Muscle of arm (tissue), 14 donors: ENCODE measurements at places on chromosomes 3 and 15. TPM values are rescaled to one million over a fixed set of nuclear protein-coding genes. Genes with fewer than 3 reads are reported as not detected.

DNA sequence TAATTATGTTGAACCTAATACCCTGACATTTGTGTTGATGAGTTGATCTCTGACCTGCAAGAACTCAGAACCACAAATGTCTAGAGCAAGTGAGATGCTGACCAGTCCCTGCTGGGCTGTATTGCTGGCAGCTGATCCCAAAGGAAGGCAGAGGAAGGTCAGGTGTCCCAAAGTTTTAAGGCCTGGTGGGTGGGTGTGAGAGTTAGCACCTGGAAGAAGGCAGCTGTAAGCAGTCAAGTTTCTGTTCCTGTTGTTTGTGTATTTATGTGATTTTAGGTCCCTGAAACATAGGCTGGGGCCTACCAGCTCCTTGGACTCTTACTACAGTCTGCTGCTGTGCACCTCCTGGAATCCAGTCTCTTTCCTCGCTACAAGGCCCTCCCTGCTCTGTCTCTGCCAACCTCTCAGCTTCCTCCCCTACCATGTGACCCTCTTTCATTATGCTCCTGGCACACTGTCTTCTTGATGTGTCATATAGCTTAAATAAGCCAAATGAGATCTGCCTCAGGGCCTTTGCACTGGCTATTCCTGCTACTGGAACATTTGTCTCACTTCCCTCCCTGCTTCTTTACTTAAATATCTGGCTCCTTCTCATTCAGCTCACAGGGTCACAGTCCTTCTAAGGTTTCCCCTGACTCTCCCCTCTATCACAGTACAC is 31.0 kb upstream of the ATOSA start:
- no peak for DNase-seq

FAM227B gene
- polyA plus RNA-seq: 8.2 TPM

GRCh38 chr3:72081471-72082185 is 296.7 kb upstream of the PROK2 start:
- DNase-seq: no peak

XRN1 gene
- polyA plus RNA-seq: 25.5 TPM

- no peak for DNase-seq
These were observed 70.9 kb downstream of the DCUN1D1 start for GRCh38 chr3:182909318-182910040.

- no peak for DNase-seq
These were observed 1.1 kb downstream of the CMTM8 start for GRCh38 chr3:32239307-32240158.

DNA sequence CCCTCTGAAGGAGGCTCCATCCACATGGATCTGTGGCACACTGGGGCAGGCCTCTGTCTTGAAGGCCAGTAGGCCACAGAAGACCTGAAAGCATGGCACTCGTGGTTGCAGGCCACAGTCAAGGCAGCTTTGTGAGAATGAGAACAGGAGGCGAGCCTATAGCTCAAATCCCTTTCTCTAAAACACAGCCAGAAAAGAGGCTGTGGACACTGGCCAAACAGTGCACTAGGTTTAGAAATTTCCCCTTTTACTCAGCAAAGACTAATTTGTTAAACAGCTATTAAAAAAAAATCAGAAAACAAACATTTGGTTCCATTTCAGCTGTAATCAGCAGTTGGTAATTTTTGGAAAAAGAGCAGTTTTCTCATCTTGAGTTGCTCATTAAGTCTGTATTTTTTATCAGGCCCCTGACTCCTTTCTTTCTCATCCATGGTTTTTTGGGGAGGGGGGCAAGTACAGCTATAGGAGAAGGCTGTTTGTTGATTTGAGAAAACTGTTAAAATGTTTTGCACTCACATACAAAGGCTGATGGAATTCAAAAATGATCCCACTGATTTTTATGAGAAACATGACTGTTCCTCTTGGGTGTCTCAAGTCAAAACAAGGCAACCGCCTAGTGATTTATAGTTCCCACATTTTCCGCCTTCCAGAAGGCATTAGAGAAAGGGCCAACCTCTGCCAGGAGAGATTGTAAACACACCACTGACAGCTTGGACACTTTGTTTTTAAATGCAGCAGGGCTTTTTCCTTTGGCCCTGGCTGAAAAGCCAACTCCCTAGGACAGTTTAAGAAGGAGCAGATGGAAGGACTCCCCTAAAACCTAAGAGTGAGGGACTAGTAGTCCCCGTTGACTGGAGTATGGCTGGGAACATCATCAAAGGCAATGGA is 28.1 kb downstream of the PARP16 start:
- no peak for DNase-seq

- no peak for DNase-seq
These were observed 15.0 kb downstream of the BHLHE40 start for GRCh38 chr3:4994144-4994730.

LRRC34 gene
- polyA plus RNA-seq: 4.9 TPM

WNT7A gene
- polyA plus RNA-seq: not detected

- DNase-seq: no peak
These were observed 75.5 kb downstream of the MRPL46 start for GRCh38 chr15:88391700-88392099.
